ENCODE measurements at places on chromosomes 3 and 15.

DNA sequence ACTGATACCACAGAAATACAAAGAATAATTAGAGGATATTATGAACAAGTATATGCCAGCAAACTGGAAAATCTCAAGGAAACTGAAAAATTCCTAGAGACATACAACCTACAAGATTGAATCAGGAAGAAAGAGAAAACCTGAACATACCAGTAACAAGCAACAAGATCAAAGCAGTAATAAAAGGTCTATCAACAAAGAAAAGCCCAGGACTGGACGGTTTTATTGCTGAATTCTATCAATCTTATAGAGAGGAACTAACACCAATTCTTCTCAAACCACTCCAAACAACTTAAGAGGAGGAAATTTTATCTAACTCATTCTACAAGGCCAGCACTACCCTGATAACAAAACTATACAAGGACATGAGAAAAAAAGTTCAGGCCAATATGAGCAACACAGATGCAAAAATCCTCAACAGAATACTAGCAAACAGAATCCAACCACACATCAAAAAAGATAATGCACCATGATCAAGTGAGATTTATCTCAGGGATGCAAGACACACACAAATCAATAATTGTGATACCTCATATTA is 71.1 kb upstream of the IMPG2 start:
- no peak for DNase-seq

DNA sequence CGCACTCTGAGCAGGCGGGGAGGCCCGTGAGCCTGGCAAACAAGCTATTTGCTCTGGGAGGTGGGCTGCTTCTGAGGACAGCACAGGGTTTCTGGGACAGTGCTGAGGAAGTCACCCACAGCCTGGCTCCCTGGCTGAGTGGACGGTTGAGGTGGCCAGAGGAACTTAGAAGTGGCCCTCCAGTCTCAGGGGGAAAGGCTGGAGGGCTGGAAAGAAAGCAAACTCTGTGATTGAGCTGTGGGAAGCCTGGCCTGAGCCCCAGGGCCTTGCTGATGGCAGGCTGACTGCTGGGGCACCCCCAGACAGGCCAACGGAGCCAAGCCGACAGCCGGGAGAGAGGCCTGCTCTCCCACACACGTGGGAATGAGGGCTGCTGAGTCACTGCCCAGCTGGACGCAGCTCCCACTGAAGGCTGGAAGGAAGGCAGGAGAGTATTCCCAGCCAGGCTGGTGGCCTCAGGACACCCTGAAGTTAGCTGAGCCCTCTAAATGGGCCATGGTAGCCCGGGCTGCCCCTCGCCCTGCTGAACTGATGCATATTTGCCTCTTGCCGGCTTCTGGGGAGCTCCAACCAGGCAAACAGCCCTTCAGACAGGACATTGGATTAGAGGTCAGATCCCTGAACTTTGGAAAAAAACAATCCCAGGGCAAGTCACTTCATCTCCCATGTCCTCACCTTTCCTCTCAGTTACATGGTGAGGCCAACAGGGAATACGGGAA is 98.0 kb upstream of the TLE3 start:
- no peak for DNase-seq

GRCh38 chr3:12275974-12276650 is 12.8 kb upstream of the PPARG start:
- DNase-seq, result no peak

DNA sequence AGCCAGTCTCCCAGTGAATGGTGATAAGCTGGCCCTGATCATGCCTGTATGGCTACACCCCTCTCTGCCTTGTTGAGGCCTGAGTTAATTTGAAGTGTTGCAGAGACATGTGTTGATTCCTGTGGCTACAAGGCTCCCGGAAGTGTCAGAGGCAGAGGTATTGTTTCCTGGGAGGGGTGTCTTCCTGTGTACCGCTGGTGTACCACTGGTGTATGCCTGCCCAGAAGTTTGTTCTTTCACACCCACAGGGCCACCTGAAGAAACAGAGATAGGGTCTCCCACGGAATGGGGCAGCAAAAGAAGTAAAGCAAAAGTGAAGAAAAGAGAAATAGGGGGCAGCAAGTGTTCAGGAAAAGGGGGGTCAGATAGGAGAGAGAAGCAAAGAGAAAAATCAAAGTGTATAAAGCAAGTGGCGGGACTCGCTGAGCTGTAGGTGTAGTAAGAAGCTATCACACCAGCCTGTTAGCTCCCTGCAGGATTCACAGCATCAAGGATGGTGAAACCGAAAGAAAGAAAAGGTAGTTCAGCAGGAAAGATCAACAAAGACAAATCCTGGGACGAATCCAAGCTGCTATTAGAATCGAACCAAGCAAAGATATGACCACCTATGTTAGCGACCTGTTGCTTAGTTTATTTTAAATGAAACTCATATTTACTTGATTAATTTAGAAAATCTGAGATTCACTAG is 36.6 kb upstream of the CD47 start:
- DNase-seq, result peak; percentile 46

DNA sequence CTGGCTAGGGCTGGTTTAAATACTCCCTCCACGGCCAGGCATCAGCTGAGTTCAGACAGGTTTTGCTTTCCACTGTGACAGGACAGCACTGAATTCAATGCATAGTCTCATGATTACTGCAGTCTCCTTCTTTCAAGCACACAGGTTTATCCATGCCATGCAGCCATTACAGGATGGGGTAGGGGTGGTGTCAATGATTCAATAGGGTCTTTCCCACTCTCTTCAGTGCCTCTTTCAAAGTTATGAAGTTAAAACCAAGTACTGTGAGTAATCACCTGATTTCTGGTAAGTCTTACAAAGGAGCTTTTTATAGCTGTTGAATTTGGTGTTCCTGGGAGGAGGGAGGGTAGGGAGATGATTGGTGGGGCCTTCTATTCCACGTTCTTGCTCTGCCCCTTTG is 47.2 kb downstream of the TMEM212 start:
- DNase-seq, result no peak

DNA sequence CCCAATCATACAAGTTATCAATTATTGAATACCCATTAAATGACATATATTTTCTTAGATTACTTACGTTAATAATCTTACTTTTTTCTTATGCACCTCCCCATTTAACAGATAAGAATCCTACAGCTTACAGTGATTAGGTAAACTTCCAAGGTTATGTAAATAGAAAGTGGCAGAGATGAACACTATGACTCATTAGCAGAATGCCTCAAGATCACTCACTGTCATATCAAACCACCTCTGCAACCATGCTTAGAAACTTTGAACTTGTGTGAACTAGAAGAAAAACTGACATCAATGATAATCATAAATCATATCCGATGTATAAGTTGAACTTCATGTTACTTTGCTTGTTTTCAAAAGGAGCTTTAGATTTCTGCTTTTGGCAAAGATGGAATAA is 911.6 kb upstream of the ARPP21 start:
- DNase-seq, result no peak

DNA sequence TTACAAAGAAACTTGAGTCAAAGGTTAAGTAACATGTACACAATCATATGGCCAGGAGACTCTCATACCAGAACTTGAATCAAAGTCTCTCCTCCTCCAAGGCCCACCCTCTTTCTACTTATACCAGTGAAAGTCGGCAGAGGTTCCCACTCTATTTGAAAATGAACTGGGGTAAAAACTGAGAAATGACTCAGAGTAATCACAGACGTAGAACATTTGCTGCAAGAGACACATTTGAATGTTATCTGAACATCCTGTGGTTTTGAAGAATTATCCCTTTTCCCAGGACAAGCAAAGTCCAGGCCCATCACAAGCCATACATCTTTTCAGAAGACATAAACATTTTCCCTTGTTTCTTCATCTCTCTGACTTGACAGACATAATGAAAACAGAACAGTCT is 55.8 kb downstream of the SHOX2 start:
- DNase-seq, result no peak

DNA sequence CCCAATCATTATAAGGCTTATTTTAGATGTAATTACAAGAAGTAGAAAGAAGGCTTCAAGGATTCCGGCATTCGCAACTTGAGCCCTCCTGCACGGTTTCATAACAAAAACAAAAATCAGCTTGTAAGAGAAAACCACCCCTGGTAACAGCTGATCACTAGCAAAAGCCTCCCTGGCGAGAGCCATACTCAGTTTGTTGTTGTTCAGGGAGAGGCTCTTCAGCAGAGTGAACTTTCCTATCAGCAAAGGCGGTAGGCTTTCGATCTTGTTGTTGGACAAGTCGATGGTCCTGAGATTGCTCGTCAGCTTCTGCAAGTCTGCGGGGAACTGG is 710 bp downstream of the LRRC57 start:
- DNase-seq, result no peak

GRCh38 chr15:77843546-77843945 is 210.8 kb upstream of the LINGO1 start:
- DNase-seq, result no peak

DNA sequence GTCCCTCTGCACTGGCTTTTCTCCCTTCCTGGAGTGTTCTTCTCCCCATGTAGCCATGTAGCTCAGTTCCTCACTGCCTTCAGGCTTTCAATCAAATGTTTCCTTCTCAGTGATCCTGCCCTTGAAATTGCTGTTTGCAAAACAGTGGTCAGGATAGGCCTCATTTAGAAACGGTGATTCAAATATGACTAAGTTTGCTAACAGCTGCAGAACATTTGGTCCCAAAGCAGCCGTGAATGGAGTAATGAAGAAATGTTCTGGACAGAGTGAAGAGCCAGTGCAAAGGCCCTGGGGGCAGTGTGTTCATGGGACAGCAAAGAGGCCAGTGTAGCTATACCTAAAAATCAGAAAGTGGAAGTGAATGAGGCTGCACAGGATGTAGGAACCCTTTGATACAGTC is 223.4 kb downstream of the FEZF2 start:
- DNase-seq, result no peak

GRCh38 chr3:107452436-107452835 is 70.3 kb upstream of the BBX start:
- DNase-seq, result no peak

- DNase-seq, result no peak
Measured at GRCh38 chr3:65927576-65927975, 111.1 kb downstream of the MAGI1 start.

GRCh38 chr3:148756311-148756710 is 58.6 kb downstream of the AGTR1 start:
- no peak for DNase-seq

- DNase-seq, result no peak
Measured at GRCh38 chr3:42996021-42996420, 16.9 kb downstream of the GASK1A start.

DNA sequence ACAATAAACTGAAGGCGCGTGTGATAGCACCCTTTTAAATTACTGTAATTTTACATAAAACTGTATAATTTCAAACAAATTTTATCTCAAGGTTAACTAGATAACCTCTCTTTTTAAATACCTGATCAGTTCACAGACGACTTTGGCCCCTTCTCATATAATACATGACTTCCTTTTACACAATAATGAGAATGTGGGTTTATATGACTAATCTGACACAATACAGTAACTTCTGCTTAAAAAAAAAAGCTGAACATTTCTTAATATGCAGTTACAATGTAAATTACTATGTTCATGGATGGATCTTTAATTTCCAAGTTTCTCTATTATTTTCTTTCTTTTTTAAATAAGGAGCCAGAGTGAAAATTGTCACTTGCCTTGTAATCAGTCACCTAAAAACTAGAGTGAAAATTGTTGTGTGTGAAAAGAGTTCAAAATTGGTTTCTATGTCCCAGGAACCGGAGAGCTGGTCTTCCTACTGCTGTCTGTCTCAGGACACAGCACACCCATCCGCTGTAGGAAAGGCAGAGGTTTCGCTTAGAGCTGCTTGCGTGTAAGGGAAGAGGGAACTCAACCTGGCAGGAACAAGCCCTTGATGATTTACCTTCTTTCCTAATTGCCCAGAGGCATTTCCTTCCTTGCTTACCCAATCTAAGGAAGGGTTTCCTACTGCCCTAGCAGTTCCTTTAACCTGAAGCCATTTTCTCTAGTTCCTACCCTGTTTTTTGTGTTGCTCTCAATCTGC is 33.3 kb downstream of the PLD1 start:
- no peak for DNase-seq

DNA sequence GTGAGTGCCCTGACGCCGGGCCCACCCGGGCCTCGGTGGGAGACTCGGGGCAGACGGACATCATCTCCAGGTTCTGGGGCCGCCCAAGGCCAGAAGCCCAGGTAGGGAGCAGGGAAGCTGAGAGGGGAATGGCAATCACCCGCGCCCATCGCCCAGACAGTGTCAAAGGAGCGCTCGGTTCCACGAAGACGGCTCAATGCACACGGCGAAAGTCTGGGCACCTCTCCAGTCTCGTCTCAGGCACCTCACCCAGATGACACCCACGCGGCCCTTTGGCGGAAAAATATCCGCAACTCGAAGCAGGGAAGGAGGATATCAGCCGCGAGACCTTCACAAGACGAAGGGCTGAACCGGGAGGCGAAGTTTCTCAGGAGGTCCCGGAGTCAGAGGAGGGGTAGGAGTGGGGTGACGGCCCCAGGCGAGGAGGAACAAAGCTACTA is 916 bp downstream of the IL17RD start:
- peak; percentile 50 for DNase-seq

- DNase-seq, result no peak
Measured at GRCh38 chr3:64974401-64974800, 286.6 kb upstream of the ADAMTS9 start.

DNA sequence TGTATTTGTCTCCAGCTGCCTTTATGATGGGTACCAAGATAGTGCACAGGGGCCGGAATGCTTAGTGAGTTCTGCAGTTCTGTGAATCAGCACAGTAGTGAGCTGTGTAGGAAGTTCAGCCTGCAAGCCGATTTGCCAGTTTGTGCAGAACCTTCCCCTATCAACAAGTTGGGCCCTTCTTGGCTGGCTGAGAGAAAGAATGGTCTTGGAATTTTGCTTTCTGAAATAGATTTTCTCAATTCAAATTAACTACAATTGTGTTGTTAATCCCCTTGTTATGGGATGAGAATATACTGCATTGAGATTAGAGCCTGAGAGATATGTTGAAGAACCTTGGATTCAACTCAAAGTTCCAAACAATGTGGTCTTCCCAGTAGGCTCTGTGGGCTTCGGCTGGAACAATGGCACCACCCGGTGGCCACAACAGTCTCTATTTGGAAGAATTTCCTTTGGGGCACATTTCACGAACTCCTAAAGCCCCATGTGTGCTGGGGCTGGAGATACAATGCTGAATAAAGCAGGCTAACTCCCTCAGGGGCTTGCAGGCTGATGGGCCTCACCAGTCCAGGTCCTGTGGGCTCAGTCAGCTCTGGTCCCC is 59.1 kb downstream of the TRIM42 start:
- DNase-seq, result no peak

- peak; percentile 69 for DNase-seq
Measured at GRCh38 chr3:49158103-49158709, 7.9 kb downstream of the CCDC71 start.

DNA sequence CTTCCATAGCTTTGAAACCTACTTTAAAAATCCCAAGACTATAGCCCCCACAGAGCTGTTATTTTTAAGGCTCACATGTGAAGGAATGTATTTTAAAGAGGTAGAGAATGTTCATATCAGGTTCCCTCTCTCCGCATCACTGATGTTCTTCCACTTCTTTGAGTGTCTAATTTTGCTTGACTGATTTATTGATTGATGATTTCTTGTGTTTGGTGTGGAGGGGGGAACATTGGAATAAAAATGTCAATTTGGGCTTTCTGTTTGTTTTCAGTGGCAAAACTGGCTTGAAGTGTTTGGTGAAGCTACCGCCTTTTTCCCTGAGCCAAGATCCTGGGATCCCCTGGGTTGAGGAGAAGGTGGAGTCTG is 2.7 kb upstream of the TMEM212 start:
- DNase-seq, result no peak

- DNase-seq, result no peak
Measured at GRCh38 chr3:46500656-46501635, 3.2 kb downstream of the RTP3 start.

- DNase-seq, result no peak
Measured at GRCh38 chr3:5115506-5116162, 6.5 kb upstream of the ARL8B start.

Data from B cell (primary cell).